Smooth muscle cell of trachea (primary cell): ENCODE measurements at places on chromosomes 11 and 22. TPM values are rescaled to one million over a fixed set of nuclear protein-coding genes. Genes with fewer than 3 reads are reported as not detected.

Gene MYRF
- 0.15 and 0.17 TPM in 2 replicates for total RNA-seq

Gene P4HA3
- 3.1 TPM in 2 replicates for total RNA-seq

Gene SPON1
- 0.44 and 0.66 TPM in 2 replicates for total RNA-seq

Gene DNAJB7
- total RNA-seq, result not detected in 2 replicates

Gene CEP126
- 2.6 and 3.8 TPM in 2 replicates for total RNA-seq

Gene KCNA4
- total RNA-seq, result not detected in 2 replicates

Gene FOSL1
- total RNA-seq, result 19.9 and 24.3 TPM in 2 replicates

Gene GGTLC2
- not detected in 2 replicates for total RNA-seq

Gene NPAS4
- total RNA-seq, result 0.29 TPM in 1 of 2 replicates, not detected in the other

Gene PARVG
- total RNA-seq, result 0.17 TPM in 1 of 2 replicates, not detected in the other

Gene PRG3
- total RNA-seq, result not detected in 2 replicates
